HT1080 (cell line): ENCODE measurements at places on chromosomes 3 and 15. TPM values are rescaled to one million over a fixed set of nuclear protein-coding genes. Genes with fewer than 3 reads are reported as not detected.
A peak's percentile ranks its signal among the peaks of the same experiment; 100 is the strongest.

GRCh38 chr3:12325586-12326515, 37.0 kb downstream of the PPARG start:
- no peak for DNase-seq

DNA sequence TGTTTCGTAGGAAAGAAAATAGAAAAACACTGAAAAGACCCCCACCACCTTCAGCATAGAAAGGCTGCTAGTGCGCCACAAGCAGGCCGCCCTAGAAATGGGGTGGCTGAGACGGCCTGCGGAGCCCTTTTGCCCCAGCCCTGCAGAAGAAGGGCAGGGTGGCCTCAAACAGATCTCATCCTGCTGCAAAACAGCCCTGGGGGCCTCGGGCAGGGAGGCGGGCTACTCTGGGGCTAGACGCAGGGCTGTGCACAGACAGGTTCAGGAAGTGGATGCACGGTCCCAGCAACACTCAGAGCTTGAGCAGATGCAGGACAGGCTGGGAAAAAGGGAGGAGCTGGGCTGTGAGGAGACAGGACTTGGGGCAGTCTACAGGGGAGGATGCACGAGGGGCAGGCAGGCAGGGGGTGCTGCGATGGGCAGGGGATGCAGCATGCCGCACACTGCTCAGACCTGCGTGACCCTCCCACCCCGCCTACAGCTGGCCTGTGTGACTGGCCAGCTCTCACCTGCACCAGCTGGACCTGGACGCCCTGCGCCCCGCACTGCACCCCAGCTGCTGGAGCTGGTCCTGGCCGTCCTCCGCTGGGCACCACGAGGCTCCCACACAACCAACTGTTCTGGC, 34.3 kb downstream of the ZXDC start:
- no peak for DNase-seq

DNA sequence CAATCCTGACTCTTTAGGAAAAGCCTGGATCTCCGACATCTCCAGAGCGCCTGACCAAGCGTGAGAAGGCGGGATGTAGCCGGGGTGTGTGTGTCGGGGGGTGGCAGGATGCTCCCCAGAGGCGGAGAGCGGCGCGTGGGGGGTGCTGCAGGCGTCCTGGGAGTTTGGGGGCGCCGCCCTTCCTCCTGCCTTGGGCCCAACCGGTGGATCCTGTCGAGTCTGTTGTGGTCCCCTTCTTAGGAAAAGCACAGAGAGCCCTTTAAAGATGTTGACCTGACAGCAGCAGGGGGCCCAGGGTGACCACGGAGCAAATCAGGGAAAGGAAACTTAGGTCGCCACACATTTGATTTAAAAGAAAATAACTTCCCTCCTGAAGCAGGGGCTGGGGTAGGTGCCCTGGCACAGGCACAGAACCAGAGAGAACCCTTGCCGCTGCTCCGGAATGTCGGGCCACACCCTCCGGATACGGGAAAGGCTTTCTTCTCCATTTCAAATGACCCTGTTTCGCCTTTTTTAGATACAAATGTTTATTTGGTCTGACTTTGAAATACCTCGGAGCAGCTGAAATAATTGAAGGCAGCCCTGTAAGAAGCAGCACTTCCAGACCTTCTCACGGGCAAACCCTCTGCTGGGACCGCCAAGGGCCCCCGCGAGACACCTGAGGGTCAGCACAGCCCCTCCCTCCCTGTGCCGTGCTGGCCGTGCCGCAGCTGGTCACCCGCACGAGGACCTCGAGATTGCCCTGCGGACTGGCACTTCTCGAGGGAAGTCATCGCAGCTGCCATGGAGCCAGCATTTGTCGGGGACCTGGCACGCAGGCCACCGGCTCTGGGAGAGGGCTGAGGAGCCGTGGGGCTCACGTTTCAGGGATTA, 102.9 kb upstream of the KLF13 start:
- no peak for DNase-seq

CXCR6 gene
- total RNA-seq = not detected in 2 replicates

DNA sequence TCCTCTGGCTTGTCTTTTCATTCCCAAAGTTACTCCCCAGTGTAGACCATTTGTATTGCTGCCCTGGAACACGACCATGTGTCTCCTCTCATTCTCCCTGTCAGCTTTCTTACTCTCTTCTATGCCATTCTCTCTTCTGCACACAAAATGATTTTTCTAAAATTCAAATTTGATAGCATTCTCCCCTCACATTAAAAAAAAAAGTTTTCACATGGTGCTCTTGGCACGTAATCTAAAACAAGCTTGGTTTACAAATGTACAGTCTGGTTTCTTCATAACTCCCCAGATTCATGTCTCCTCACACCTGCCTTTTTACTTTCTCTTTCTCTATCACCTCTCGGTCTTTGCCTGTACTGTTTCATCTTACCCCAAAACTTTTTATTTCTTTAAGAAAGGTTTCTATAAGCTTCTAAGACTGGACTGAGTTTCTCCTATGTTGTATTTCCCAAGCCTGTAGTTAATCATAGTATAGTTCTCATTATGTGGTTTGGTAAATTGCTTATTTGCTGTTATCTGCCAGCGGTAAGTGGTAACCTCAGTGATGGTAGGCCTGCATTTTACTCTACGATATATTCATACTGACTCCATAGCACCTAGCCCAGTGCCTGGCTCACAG, 31.2 kb downstream of the BCHE start:
- peak; percentile 64 for DNase-seq

MUC4 gene
- total RNA-seq = 0.07 and 0.26 TPM in 2 replicates

DNA sequence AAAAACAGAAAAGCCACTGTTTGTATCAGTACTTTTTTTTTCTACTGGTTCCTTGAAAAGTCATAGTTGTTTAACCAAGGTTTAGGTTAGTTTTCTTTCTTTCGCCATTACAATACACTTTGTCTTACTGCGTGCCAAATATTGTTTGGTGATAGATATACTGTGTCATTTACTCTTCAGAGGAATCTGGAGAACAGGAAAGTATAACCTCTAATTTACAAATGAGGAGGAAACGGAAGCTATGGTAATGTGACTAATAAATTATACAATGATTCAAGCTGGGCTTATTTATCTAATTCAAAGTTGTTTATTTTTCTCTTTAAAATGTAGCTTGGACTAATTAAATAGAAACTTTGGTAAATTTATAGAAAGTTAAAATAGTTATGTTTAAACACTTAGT, 96.2 kb upstream of the ROBO2 start:
- DNase-seq = no peak

DNA sequence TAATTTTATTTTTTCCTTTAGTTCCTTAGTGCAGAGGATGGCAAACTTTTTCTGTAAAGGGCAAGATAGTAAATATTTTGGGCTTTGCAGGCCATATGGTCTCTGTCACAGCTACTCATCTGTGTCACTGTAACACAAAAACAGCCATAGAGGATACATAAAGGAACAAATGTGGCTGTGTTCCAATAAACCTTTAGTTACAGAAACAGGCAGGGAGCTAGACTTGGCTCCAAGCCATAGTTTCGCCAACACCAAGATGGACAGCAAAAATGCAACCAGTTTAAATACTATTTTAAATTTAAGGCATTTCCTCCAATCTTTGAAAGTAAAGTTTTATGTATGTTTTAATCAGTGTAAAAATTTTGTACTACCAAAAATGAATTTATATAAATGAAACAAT, 753.4 kb downstream of the FHIT start:
- DNase-seq = no peak

- DNase-seq = peak; percentile 85
These were observed 62.0 kb upstream of the BCL6 start for GRCh38 chr3:187807086-187807862.

DNA sequence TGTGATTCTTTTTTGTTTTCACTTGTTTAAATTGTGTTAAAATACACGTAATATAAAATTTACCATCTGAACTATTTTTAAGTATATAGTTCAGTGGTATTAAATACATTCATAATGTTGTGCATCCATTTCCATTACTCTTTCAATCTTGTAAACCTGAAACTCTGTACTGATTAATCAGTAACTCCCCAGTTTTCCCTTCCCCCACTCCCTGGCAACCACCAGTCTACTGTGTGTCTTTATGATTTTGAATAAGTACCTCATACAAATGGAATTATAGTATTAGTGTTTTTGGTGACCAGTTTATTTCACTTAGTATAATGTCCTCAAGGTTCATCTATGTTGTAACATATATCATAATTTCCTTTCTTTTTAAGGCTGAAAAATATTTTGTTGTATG, 59.3 kb downstream of the GLCE start:
- DNase-seq = no peak

DNA sequence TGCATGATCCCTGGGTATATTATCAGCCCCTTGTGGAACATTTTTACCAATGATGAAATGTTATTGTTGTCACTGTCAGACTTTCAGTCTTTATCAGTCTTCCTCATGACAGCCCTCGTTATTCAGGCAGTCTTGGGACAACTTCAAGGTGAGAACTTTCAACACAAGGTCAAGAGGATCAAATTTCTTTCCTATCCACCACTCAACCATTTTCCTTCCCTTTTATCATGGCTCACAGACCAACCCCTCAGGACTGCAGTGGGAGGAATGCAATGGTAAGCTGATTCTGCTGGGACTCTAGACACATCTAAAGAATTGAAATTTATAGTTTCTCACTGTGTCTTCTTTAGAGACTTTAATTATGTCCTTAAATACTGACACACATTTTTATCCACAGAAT, 107.0 kb upstream of the LSAMP start:
- DNase-seq = no peak

DNA sequence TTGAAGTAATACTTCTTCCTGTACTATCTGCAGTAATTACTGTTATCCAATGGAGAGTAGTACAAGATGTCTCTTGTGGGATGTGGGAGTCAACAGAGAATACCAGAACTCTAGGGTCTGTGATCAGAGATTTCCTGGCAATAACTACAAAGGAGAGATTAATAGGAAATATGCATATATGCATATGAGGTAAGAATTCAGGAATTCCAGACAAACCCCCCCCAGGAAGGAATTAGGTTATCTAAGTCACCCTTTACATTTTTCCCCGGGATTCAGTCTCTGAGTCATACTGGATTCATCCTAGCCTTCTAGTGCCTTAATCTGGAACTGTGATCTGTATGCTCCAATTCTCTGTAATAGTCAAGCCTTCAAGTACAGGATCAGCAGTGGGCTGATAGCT, 49.4 kb downstream of the GTF2E1 start:
- peak; percentile 80 for DNase-seq
